CD8-positive, alpha-beta memory T cell (primary cell): ENCODE measurements at places on chromosomes 2 and 18.

DNA sequence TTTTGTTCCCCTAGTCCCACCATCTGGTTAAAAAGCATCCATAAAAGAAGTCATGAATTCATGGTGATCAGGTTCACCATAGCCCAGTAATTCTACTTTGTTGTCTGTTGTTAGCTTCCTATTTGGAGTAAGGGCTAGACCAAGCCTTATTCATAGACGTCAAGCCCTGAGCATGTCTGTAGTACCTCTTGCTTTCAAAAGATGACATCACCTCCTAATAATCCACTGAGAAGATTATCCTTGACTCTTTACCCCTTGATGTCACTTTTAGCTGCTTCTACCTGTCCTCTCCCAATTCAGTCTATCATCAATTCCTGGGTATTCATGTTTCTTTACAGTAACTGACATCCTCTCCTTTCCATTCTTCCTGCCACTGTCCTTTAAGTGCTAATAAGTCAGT, 90.1 kb downstream of the EML6 start:
- no peak for DNase-seq

DNA sequence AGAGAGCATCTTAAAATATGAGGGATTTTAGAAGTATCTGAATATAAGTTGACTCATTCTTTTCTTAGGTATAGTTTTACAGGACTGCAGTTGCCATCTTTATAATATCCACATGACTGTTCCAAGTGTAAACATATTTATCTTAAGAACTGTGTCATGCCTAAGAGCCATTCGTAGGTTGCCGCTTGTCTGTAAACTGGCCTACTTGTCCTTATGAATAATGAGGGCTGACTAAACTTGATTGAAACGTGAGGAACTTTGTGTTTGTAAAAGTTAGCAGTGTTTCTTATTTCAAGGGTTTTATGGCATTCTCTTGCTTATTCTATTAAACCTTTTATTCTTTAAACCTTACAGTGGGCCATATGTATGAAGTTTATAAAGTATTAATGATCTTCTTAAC, 99.6 kb downstream of the MAP3K20 start:
- no peak for DNase-seq

DNA sequence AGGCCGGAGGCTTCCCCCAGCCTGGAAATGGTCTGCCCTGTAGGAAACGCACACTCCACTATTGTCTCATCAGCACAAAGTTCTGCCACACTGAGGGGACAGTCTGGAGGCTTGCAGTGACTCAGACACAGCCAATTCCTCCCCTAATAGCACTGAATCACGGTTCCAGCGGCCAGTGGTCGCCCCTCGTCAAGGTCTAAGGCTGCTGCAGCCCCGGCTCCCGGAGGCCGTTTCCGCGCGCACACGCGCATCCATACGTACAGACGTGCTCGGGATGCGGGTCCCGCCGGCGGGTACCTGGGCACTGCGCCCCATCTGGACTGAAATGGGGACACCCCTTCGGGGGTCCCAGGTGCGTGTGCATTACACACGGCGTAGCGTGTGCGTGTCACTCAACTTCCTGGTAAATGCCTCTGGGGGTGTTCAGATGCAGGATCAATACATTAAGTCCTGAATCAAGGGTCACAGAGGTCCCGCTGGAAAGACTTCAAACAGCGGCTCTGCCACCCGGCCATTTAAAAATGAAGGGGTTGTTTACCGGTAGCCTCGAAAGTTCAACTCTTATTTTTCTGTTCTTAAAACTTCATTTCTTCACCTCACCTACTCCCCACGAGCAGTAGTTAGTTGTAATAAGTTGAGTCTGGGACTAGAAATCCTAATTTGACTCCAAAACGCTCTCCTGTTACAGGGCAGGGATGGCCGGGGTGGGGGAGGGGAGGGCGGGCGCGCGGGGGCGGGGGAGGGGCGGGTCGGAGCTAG, 572 bp upstream of the ZNF516 start:
- peak; percentile 31 for DNase-seq

DNA sequence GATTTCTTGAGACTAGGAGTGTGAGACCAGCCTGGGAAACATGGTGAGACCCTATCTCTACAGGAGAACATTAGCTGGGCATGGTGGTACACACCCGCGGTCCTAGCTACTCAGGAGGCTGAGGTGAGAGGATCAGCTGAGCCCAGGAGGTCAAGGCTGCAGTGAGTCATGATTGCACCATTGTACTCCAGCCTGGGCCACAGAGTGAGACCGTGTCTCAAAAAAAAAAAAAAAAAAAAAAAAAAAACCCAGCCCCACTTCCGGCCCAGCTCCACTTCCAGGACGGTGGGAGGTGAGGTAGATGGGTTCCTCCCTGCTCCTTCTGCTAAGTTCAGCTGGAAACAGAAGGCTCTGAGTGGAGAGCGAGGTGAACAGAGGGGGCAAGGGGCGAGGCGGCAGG, 41.4 kb upstream of the NFATC1 start:
- DNase-seq = no peak

DNA sequence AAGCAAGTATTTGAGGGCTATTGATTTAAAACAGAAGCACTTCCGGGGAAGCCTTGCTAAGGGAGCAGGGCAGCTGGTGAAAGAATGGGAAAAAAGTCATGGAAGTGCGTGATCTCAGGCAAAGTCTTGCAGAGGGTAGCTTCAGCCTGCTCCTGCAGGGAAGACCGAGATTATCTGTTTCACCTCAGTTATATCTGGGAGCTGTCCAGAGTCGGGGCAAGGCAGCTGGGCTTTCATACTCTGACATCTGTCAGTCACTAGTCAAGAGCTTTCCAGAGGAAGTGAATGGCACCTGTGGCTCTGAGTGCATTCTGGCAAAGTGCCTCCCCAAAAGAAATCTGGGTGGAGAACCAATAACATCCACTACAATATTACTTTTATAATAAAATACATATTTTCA, 8.7 kb downstream of the NXPH2 start:
- no peak for DNase-seq

DNA sequence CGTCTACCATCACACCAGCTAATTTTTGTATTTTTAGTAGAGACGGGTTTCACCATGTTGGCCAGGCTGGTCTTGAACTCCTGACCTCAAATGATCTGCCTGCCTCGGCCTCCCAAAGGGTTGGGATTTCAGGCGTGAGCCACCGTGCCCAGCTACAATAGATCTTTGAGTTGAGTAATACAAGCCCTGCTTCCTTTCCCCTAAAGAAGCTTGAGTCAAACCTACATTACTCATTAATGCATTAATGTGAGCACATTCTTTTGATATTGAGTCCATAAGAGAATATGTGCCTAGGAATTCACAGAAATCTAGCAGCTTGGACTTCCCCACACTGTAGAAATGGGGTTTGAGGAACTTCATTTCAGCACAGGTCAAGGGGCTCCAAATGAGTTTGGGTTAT, 39.6 kb downstream of the PSMG2 start:
- DNase-seq = no peak

GRCh38 chr2:152537081-152537651, 180.1 kb downstream of the PRPF40A start:
- DNase-seq = no peak

- no peak for DNase-seq
These were observed 107.5 kb downstream of the GULP1 start for GRCh38 chr2:188399159-188399558.

- no peak for DNase-seq
These were observed 124.8 kb downstream of the NUP35 start for GRCh38 chr2:183248866-183249567.

- DNase-seq = no peak
These were observed 36.9 kb upstream of the FZD7 start for GRCh38 chr2:201996679-201997314.

GRCh38 chr2:100267751-100268150, 54.5 kb downstream of the LONRF2 start:
- no peak for DNase-seq
